ENCODE measurements at places on chromosomes 12 and 14. TPM values are rescaled to one million over a fixed set of nuclear protein-coding genes. Genes with fewer than 3 reads are reported as not detected.

- H3K4me3 ChIP-seq: no peak overlapping the region
- no peaks in the 10 kb centered on the region for H3K36me3 ChIP-seq
- H3K27me3 ChIP-seq: no peaks in the 10 kb centered on the region
- peaks cover 6% of the 10 kb centered on the region for H3K4me1 ChIP-seq
These were observed 424.0 kb downstream of the ZFP36L1 start for GRCh38 chr14:68368850-68369249.

GRCh38 chr12:112160611-112161010 lies 35.3 kb downstream of the TRAFD1 start:
- no peak overlapping the region for H3K27ac ChIP-seq
- no peaks in the 10 kb centered on the region for H3K27me3 ChIP-seq
- no peak overlapping the region for H3K4me3 ChIP-seq

Gene PUS7L
- total RNA-seq: 16.0 TPM

Gene MEG3
- total RNA-seq: not detected

- peak overlapping the region; percentile 90 for H3K4me3 ChIP-seq
- peaks cover 9% of the 10 kb centered on the region for H3K4me1 ChIP-seq
- H3K27ac ChIP-seq: peak overlapping the region; percentile 52
These were observed 1.4 kb downstream of the DUSP6 start for GRCh38 chr12:89350630-89351488.

DNA sequence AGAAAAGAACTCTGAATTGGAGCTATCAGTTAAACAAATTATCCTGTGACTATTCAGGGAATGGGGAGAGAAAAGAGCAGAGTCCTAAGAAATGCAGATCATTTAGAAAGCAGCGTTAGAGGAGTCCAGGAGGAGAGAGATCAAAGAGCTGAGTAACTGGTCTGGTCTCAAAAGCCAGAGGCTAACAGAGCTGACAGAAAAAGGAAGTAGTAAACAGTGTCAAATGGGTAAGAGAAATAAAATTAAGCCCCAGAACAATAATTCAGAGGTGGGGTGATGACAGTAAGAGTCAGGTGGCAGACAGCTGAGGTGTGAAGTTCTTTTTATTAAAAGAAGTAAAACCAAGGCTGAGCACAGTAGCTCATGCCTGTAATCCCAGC lies 19.3 kb downstream of the GXYLT1 start:
- H3K27me3 ChIP-seq: no peaks in the 10 kb centered on the region
- peaks cover 4% of the 10 kb centered on the region for H3K4me1 ChIP-seq
- no peaks in the 10 kb centered on the region for H3K36me3 ChIP-seq
- H3K27ac ChIP-seq: no peak overlapping the region
- DNase-seq: no peak

DNA sequence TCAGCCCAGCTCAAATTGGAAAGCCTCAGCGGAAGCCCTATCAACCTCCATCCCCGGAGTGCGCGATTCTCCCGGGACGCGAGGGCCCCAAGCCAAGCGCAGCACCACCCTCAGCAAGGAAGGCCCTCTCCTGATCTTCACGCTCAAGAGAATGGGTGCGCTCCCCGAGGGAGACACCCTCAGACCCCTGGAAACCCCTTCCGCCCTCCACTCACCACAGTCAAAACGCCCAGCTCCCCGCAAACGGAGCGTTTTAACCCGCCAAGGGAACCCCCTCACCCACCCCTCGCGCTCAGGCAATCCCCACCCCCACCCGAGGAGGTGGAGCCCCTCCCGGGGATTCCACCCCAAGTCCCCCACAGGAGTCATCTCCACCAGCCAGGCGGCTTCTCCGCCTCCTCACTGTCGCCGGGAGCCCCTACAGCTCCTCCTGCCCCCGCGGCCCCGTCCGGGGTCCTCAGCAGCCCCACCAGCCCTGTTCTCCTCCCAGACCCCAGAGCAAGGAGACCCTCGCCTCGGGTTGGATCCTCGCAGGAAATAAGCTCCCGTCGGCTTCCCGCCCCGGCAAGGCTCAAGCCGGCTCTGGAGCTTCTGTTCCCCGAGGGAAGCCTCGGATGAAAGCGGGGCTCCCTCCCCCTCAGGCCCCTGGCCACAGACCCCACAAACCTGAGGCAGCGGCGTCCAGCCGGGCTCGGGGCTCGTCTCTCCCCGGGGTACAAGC lies 507 bp downstream of the BAZ2A start:
- H3K27ac ChIP-seq: no peak overlapping the region
- peak overlapping the region; percentile 97 for H3K4me3 ChIP-seq
- no peak for DNase-seq
- peaks cover 13% of the 10 kb centered on the region for H3K36me3 ChIP-seq
- H3K27me3 ChIP-seq: no peaks in the 10 kb centered on the region
- peaks cover 14% of the 10 kb centered on the region for H3K4me1 ChIP-seq

Gene GDF3
- total RNA-seq: 9.1 TPM

- H3K27ac ChIP-seq: no peak overlapping the region
- no peaks in the 10 kb centered on the region for H3K4me1 ChIP-seq
- H3K27me3 ChIP-seq: no peaks in the 10 kb centered on the region
- H3K36me3 ChIP-seq: no peaks in the 10 kb centered on the region
- DNase-seq: no peak
These were observed 14.3 kb upstream of the ATP23 start for GRCh38 chr12:57927086-57927485.

Gene KRT3
- total RNA-seq: not detected

Gene SLC25A3
- 673 TPM for total RNA-seq

DNA sequence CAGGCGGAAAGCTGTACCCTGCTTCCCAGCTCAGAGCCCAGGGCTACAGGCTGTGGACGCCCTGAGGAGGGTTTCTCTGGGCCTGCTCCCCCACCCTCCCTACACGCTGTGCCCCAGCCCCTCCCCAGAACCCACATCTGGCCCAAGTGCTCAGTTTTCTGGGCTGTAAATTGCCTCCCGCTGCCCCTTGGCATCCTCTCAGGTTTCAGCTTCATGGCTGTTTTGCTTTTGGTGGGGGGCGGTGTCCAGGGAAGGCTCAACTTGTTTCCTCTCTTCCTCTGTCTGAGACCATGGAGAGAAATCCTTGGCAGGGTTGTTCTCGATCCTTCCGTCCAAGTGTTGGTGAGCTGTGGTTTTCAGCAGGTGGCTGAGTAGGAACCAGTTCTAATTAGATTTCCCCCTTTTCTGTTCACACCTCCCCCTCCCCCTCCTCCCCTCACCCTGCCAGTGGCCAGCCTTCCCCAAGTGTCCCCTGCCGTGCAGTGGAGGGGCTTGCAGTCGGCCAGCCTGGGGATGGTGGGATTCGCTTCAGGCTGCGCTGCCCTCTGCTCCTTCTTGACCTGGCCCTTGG lies 61.8 kb downstream of the TSPAN9 start:
- no peaks in the 10 kb centered on the region for H3K4me1 ChIP-seq
- peak overlapping the region; percentile 60 for H3K4me3 ChIP-seq
- no peaks in the 10 kb centered on the region for H3K27me3 ChIP-seq
- no peak for DNase-seq
- no peak overlapping the region for H3K27ac ChIP-seq

Gene COL2A1
- total RNA-seq: 10.8 TPM

Gene KCNA5
- 0.09 TPM for total RNA-seq

Gene CD163L1
- total RNA-seq: 0.18 TPM

Gene RFX4
- 0.57 TPM for total RNA-seq

- H3K36me3 ChIP-seq: no peaks in the 10 kb centered on the region
- no peak overlapping the region for H3K27ac ChIP-seq
- H3K4me1 ChIP-seq: no peaks in the 10 kb centered on the region
- no peak for DNase-seq
- no peaks in the 10 kb centered on the region for H3K27me3 ChIP-seq
These were observed 101.2 kb upstream of the EGLN3 start for GRCh38 chr14:34051966-34052657.

- no peak overlapping the region for H3K4me3 ChIP-seq
- H3K27ac ChIP-seq: no peak overlapping the region
- H3K4me1 ChIP-seq: peaks cover 12% of the 10 kb centered on the region
- H3K27me3 ChIP-seq: no peaks in the 10 kb centered on the region
These were observed 217.0 kb upstream of the FOXN3 start for GRCh38 chr14:89634037-89634436.

Gene C12orf56
- total RNA-seq: 1.5 TPM

DNA sequence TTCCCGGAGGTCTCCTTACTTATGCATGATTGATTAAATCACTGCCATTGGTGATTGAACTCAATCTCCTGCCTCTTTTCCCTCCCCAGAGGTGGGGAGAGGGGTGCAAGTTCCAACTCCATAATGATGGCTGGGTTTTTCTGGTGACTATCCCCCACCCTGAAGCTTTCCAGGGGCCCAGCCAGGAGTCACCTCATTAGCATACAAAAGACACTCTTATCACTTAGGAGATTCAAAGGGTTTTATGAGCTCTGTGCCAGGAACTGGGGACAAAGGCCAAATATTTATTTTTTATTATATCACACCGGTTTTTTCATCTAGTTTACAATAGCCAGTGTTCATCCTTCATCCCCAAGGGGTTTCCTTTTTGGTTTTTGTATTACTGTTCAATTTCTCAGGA lies 300.7 kb downstream of the ETNK1 start:
- no peaks in the 10 kb centered on the region for H3K4me1 ChIP-seq
- no peaks in the 10 kb centered on the region for H3K27me3 ChIP-seq
- no peaks in the 10 kb centered on the region for H3K36me3 ChIP-seq
- no peak for DNase-seq
- no peak overlapping the region for H3K4me3 ChIP-seq

Gene INHBC
- total RNA-seq: not detected

DNA sequence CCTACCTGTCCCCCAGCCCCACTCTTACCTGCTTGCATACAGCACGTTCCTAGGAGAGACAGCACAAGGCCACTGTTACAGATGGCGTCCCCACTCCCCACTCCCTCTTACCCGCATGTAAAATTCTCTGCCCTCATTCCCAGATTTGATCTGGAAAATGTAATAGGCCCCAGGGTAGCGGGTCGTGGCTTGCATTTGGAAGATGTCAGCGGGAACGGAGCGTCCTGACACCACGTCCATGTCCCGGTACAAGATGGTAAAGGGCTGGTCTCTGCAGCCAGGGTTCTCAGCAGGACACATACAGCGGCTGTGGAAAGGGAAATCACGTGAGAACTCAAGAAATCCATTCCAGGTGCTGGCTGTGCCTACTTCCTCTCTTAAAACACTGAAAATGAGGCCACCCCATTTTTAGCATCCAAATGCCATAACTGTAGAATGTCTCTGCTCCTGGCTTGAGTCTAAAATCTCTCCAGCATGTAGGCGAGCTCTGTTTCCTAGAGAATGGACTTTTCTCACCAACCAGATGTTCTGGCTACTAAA lies 10.1 kb upstream of the TC2N start:
- H3K4me3 ChIP-seq: no peak overlapping the region
- no peak for DNase-seq
- no peaks in the 10 kb centered on the region for H3K4me1 ChIP-seq
- no peaks in the 10 kb centered on the region for H3K36me3 ChIP-seq
- no peaks in the 10 kb centered on the region for H3K27me3 ChIP-seq

DNA sequence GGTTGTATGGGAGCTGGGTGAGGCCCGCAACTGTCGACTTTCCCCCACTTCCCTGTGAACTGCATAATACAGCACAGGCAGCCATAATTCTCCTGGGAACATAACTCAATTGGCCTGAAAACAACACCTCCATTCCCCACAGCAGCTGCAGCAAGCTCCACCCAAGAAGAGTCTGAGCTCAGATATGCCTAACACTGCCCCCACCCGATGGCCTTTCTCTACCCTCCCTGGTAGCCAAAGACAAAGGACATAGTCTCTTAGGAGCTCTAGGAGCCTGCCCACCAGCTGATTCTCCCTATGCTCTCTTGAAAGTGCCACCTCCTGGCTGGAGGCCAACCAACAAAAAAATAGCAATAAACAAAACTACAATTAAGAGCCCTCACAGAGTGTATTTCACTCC lies 542.7 kb upstream of the LMO3 start:
- H3K4me3 ChIP-seq: no peak overlapping the region
- no peak overlapping the region for H3K27ac ChIP-seq
- no peak for DNase-seq
- peaks cover 30% of the 10 kb centered on the region for H3K36me3 ChIP-seq
- no peaks in the 10 kb centered on the region for H3K4me1 ChIP-seq
- H3K27me3 ChIP-seq: no peaks in the 10 kb centered on the region

DNA sequence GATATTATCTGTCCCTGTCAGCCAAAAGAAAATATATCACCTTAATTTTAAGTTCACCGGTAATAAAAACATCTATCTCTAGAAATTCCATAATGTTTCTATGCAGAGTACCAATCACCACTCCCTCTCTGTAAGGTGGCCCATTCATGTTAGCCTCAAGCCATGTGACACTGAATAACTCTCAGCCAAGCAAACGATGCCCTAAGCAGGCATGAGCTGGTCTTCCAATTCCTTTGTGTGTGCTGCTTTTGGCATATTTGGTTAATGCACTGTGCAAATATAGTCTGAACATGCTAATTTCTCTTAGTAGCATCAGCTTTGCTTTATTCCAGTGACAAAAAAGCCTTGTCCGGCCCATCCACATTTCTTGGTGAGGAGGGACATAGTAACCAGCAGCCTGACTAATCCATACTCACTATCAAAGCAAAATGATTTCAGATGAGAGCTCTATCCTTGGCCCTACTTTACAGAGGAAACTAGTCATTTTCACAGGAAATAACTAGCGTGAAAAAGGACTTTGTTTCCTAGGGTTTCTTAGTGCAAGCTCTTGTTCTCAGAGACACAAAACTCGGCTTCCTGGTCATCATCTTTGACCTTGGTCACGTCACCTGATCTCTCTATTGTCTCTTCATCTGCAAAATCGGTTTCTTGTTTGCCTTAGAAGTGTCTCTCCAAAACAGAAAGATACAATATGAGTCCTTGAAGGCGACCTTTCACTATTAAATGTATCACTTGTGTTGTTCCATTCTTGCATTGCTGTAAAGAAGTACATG lies 59.2 kb upstream of the RTRAF start:
- H3K27ac ChIP-seq: no peak overlapping the region
- no peak overlapping the region for H3K4me3 ChIP-seq
- no peaks in the 10 kb centered on the region for H3K36me3 ChIP-seq
- DNase-seq: no peak
- H3K27me3 ChIP-seq: no peaks in the 10 kb centered on the region
- no peaks in the 10 kb centered on the region for H3K4me1 ChIP-seq

- no peak for DNase-seq
- no peaks in the 10 kb centered on the region for H3K4me1 ChIP-seq
- no peak overlapping the region for H3K27ac ChIP-seq
- no peaks in the 10 kb centered on the region for H3K27me3 ChIP-seq
- no peak overlapping the region for H3K4me3 ChIP-seq
These were observed 637.0 kb upstream of the TBX3 start for GRCh38 chr12:115320967-115321366.

GRCh38 chr12:29216797-29217575 lies 67.9 kb downstream of the FAR2 start:
- no peaks in the 10 kb centered on the region for H3K36me3 ChIP-seq
- H3K4me3 ChIP-seq: no peak overlapping the region
- H3K27ac ChIP-seq: no peak overlapping the region
- H3K4me1 ChIP-seq: no peaks in the 10 kb centered on the region

DNA sequence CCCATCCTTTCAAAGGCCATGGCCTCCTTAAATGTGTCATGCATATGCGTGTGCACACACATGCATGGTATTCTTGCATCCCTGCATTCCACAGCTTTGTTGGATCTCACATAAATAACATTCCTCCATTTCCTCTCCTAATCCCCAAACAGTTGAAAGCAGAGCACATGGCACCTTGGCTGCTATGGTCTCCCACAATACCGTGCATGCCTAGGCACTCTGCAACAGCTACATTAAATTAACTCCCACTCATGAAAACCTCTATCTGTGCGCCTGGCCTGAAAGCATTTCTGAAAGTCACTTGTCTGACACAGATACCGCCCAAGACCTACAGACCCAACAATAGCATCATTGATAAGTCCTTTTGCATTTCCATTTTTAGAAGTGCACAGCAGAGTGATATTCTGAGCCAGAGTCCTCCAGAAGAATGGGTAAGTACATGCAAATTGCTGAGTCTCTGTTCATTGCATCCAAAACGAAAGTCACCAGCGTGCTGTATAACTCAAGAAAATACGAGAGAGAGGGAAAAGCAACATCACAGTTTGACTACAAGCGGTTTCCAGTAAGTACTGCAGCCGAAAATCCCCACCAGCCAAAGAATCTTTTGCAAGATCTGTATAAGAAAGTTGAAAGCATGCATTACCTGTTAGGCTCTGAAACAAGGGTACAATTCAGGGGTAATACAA lies 436 bp downstream of the ASB2 start:
- no peaks in the 10 kb centered on the region for H3K4me1 ChIP-seq
- H3K4me3 ChIP-seq: no peak overlapping the region
- no peak for DNase-seq

All from H9 (cell line).